ENCODE measurements at places on chromosomes 11 and 22.

DNA sequence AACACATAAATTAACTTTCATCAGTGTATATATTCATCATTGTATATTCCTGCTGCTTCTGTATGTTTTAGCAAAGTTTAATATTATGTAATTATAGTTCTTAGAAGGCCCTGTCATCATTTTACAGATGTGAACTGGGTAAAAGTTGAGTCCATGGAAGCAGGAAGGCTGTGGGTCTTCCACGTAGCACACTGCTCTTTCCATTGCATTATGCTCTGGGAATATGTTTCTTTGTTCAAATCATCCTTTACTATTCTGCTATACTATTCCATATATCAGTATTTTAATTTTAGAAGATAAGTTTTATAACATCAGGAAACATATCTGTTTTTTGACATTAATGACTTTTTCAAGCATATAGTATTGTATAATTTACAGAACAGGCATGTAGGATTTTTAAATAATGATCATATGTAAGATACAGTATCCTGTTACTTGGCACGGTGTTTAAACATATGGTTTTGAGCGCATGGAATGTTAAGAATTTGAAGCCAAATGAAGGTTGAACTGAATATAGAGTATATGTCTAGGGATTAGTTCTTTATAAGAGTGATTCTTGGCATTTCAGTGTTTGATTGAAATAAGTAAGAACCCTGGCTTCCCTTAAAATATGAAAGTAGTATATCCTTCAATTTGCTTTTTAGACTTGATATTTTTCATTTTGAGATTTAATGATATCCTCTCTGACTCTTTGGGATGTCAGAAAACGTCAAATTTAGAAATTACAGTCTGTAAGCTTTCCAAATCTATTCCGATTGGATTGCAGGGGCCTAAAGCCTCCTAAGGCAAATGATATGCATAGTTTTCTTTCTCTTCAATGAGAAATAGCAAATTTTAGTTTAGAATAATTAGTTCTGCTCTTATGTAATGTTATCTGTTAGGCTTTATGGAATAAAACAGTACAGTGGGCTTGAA, 8.6 kb downstream of the CCDC81 start:
- no peak for DNase-seq

DNA sequence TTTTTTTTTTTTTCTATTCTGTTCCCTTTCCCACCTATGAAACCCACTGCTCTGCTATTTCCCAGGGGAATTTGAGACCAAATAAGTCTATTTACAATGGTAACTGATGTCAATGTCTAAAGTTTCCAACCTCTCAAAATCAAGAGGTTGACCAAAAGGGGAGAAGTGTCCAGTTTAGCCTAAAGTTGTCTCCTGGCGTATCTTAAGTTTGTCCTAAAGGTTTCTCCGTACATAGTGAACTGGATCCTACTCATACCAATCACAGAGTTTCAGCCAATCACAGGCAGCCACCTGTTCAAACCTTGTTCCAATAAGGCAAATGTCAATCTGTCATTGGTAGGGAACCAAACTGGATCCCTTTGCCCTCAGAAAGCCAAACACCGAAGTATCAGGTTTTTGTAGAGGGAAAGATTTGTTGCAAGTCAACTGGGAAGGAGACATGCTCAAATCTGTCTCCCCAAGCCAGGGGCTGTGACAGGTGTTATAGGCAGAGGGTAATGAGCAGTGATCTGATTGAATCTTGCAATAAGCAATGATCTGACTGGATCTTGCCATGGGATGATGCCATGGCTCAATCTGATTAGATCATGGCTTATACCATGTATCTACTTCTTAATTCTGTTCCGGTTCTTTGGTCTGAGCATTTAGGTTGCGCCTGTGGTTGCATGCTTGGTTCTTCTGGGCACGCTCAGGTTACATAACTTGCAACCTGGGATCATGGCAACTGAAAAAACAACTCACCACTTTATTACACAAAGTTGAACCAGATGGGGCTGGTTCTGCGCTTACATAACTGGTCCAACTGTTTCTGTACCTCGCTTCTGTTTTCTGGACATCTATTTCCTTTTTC, 1.1 kb upstream of the VPS37C start:
- DNase-seq: no peak

GRCh38 chr11:61083601-61084147, 18.6 kb upstream of the CD5 start:
- DNase-seq: no peak

DNA sequence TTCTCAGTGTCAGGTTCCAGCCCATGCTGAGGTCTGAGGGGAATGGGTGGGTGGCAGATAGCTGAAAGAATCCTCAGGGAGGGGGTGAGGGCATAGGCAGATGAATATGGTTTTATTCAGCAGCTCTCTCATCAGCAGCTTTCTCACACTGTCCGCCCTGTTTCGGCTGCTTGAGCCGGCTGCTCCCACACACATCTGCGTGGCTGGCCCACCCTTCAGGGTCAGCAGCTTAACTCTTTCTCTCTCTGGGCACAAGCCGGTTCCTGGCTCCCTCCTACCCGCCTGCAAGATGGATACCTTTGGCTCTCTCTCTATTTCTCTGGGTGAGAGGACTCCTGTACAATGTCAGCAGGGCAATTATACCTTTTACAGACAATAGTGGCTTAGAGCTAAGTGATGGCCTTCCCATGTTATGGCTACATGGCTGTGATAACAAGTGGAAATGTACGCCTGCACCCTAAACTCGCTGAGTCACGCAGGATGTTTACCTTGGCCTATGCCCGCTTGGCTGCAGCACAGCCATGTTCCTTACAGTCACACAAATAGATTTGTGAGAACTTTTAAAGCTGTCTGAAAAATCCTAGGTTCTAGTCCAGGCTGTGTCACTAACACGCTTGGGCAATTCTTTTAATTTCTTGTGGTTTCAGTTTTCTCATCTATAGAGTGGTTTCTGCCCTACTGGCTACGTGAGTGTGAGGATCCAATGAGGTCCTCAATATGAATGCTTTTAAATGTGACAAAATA, 4.1 kb downstream of the MMP20 start:
- DNase-seq: no peak

GRCh38 chr11:27112946-27113345, 72.3 kb downstream of the BBOX1 start:
- DNase-seq: no peak

- DNase-seq: no peak
Observed at GRCh38 chr11:119937412-119937811, 200.5 kb downstream of the TRIM29 start.

DNA sequence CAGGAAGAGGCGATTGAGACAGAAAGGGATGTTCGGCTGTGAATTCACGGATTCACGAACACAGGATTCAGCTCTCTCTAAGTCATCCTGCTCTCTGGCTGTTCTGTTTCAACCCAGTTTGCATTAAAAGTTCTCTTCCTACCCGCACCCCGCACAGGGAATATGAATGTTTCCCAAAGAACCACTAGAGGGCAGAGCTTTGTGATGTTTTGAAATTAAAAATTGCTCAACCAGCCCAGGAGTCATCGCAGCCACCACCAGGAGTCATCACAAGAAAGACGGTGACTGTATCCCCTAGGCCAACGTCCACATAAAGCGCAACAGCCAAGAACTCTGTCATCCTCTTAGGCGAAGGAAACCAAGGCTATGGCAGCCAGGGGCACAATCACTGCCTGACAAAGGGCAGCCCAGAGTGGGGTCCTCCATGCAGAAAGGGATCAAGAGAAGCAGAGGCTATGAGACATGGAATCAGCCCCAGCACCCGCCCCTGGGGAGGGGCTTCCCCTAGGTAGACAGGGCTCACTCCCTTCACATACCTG, 122.4 kb downstream of the WT1 start:
- peak; percentile 68 for DNase-seq

DNA sequence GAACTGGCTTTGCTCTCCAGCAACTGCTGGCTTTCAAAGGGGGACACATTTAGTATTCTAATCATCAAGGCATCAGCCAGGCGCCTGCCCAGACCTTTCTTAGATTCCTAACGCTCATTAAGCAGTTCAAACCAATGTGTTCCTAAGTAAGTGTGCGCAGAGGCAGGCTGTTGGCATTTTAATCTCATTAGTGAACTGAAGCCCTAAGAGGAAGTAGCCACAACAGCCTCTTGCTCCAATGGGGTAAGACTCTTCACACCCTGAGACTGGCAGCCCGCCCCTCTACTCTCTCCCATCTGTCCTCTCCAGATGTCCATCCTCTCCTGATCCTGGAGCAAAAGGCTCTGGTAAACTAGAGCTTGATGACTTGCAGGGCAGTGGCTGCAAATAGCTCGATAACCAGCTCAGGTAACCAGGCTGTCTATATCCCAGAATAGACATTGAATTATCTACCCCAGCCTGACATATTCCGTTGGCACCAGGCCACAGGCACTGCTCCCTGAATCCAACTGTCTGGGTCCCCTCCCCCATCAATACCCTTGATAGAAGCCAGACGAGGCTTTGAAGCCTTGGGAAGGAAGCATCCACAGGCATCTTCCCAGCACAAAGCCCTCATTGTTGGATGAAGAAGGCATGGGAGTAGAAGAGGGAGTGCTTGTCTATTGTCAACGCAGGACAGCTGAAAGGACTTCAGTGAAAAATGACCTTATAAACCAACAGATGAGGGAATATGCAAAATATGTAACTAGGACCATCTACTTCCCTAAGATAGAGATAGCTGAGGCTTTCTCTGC, 321.1 kb downstream of the TENM4 start:
- DNase-seq: no peak

DNA sequence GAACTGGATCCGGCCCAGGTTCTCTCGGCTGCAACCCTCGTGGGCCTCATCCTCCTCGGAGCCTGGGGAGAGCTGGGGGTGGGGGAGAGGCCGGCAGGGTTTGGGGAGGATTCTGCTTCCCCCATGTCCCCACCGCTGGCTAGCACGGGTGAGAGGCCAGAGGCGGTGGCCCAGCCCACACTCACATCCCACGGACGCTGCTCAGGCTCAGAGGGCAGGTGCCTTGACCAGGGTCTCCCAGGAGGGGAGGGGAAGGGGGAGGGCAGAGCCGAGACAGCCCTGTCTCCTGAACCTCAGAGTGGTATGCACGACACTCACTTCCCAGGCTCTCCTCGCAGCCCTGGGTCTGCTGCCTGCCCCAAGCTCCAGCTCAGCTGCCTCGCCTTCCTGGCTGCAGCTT, 19.6 kb downstream of the LRRC10B start:
- no peak for DNase-seq

DNA sequence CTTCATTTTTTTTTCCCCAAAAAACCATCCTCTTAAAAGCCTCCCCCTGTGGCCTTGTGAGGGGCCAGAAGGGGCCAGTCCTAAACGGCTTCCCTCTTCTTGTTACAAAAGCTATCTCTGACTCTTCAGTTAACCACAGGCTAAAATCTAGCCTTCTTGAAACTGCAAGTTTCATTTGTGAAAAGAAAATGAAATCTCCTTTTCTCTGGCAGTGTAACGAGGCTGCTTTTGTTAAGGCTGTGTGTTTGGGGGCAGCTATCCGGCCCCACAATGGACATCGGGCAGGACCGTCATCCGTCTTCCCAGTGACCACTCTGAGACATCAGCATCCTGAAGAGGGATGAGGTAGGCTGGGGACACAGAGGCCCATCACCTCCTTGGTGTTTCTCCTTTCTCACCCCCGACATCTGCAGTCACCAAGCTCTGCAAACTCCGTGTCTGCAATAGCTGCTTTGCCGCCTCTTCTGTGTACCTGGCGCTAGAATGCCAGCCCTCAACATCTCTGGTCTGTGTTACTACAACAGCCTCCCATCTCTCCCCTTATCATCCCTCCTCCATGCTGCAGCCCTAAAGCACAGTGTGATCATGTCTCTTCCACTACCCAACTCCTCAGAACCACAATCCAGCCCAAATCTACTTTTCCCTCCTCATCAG, 94.0 kb downstream of the RCN1 start:
- no peak for DNase-seq

DNA sequence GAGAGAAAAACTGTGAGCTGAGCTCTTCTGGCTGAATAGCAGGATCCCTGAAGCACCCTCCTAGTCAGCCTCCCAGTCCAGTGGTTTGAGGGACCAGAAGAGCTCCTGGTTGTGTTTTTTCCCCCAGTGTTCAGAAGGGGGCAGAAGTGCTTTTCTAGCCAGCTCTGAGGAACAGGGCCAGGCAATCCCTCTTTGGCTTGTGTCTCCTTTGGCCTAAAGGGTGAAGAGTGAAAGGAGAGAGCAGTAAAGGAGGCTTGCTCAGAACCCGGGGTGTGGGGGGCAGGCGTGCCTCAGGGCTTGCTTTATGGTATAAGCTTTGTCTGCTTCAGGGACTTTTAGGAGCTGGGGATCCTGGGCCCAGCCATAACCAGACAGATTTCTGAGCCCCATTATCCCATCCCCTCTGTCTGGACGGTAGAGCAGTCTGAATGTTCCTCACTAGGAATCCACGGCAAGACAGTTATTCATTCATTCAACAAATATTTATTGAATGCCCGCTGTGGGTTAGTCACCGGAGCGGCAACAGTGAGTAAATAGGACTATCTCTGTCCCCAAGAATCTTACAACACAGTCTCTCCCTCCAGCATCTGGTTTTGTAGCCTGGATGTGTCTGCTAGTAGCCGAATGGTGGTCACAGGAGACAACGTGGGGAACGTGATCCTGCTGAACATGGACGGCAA, 14.5 kb downstream of the ACP2 start:
- peak; percentile 53 for DNase-seq

DNA sequence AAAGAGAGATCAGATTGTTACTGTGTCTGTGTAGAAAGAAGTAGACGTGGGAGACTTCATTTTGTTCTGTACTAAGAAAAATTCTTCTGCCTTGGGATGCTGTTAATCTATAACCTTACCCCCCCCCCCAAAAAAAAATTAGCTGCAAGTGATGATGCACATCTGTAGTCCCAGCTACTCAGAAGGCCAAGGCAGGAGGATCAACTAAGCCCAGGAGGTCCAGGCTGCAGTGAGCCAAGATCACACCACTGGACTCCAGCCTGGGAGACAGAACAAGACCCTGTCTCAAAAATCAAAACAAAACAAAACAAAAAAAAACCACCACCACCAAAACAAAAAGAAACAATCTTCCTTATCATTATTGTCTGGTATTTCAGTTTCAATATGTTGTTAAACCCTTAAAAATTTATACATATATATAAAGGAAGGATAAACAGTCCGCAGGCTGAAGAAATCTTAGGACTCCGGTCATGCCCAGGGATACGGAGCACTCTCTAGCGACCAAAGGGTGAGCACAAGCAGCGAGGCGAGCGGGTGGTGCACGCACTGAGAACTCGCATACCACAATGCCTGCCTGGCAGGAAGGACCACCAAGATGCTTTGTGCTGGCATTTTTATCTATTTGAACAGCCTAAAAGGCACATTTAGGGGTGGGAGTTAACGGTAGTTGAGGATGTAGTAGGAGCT, 6.4 kb downstream of the POLDIP3 start:
- DNase-seq: no peak

GRCh38 chr11:69398529-69399492, 82.7 kb upstream of the LINC01488 start:
- DNase-seq: peak; percentile 77

- no peak for DNase-seq
Observed at GRCh38 chr11:28099715-28100114, 8.2 kb downstream of the KIF18A start.

DNA sequence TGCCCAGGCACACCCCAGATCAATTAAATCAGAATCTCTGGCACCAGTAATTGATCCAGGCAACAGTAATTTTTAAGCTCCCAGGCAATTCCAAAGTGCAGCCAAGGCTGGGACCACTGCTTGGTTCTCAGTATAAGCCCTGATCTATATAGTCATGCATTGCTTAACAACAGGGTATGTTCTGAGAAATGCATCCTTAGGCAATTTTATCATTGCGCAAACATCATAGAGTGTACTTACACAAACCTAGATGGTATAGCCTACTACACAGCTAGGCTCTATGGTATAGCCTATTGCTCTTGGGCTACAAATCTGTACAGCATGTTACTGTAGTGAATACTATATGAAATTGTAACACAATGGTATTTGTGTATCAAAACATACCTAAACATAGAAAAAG, 651 bp upstream of the C11orf42 start:
- DNase-seq: no peak
